ENCODE measurements at places on chromosomes 6 and 20. TPM values are rescaled to one million over a fixed set of nuclear protein-coding genes. Genes with fewer than 3 reads are reported as not detected.

The AHI1 gene
- 26.5 TPM for polyA plus RNA-seq

- peak; percentile 54 for DNase-seq
Observed at GRCh38 chr20:54133434-54134427, 40.1 kb downstream of the CYP24A1 start.

DNA sequence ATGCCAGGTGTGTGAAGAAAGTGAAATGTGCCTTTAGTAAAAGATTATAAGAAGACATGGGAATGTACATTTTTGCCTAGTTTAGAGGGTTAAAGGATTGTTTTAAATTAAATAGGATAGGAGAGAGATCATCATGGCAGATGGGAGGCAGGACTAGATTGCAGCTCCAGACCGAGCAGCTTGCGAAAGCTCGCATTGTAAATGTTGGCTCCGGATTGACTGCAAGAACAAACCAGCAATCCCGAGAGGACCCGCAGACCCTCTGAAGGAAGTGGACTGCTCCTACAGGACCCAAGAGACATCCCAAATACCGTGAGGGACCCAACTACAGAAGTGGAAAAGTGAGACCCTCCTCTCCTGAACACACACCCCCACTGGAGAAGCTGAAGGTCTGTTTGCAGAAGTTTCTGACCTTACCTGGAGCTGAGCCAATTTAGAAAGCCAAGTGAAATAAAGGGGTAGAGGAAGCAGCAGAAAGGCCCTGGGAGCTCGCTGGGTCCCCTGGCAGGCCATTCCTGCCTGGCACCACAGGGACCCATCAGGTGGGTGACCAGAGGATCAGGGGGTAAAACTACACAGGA, 30.0 kb upstream of the TPD52L1 start:
- no peak for DNase-seq

The RAD21L1 gene
- polyA plus RNA-seq: not detected

The PGBD1 gene
- polyA plus RNA-seq: 5.0 TPM

DNA sequence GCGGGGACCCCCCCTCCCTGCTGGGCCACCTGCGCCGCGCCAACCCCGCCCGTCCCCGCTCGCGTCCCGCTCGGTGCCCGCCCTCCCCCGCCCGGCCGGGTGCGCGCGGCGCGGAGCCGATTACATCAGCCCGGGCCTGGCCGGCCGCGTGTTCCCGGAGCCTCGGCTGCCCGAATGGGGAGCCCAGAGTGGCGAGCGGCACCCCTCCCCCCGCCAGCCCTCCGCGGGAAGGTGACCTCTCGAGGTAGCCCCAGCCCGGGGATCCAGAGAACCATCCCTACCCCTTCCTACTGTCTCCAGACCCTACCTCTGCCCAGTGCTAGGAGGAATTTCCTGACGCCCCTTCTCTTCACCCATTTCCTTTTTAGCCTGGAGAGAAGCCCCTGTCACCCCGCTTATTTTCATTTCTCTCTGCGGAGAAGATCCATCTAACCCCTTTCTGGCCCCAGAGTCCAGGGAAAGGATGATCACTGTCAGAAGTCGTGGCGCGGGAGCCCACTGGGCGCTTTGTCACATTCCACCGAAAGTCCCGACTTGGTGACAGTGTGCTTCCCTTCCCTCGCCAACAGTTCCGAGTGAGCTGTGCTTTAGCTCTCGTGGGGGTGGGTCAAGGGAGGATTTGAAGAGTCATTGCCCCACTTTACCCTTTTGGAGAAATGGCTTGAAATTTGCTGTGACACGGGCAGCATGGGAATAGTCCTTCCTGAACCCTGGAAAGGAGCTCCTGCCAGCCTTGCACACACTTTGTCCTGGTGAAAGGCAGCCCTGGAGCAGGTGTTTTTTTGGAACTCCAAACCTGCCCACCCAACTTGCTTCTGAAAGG, 2.1 kb downstream of the VEGFA start:
- DNase-seq: peak; percentile 61

DNA sequence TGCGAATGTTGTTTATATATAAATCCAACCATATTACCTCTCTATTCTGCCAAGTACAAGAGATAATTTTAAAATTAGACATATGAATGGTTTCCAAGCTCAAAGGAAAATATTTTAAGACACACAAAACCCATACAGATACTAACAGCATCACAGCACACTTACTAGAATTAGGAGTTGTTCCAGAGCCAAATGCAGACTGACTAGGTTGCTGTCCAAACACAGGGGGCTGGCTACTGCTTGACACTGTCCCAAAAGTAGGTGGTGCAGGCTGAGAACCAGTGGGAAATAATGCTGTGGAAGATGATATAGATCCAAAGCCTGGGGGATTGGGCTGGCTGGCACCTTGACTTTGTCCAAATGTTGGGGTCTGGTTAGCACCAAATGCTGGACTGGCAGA, 24.3 kb downstream of the FAM8A1 start:
- no peak for DNase-seq

The EFCAB8 gene
- polyA plus RNA-seq: 0.25 TPM

DNA sequence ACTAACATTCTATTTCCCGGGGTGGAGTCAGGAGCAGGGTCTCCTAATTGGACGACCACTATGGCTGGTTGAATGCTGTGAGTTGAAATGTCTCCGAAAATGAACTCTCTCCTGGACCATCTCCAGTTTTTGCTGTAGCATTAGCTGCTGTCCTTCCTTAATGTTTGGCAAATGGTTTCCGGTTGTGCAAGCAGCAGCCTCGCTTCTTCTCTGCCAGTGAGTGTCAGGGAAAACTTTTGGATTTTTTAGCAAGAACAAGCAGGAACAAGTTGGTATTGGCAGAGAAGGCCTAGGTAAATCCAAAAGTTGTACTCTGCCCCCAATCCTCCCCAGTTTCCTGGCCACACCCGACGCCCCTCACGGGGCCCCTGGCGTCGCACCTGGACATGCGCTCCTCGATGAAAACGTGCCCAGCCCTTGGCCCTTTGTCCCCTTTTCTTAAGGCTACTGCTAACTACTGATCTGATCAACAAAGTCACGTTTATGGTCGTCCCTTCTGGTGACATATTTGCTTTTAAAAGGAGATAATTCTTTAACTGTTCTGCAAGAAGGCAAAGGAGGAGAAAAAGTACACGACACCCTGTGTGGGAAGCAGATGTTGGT, 103.2 kb downstream of the ARMC2 start:
- peak; percentile 56 for DNase-seq

- peak; percentile 87 for DNase-seq
Observed at GRCh38 chr6:125913864-125914351, 42.7 kb upstream of the HINT3 start.

GRCh38 chr6:64100702-64101303, 465.2 kb downstream of the PHF3 start:
- DNase-seq: no peak

GRCh38 chr6:290111-290922, 2.0 kb upstream of the DUSP22 start:
- DNase-seq: no peak

GRCh38 chr20:45056473-45057173, 44.3 kb downstream of the KCNS1 start:
- DNase-seq: no peak

DNA sequence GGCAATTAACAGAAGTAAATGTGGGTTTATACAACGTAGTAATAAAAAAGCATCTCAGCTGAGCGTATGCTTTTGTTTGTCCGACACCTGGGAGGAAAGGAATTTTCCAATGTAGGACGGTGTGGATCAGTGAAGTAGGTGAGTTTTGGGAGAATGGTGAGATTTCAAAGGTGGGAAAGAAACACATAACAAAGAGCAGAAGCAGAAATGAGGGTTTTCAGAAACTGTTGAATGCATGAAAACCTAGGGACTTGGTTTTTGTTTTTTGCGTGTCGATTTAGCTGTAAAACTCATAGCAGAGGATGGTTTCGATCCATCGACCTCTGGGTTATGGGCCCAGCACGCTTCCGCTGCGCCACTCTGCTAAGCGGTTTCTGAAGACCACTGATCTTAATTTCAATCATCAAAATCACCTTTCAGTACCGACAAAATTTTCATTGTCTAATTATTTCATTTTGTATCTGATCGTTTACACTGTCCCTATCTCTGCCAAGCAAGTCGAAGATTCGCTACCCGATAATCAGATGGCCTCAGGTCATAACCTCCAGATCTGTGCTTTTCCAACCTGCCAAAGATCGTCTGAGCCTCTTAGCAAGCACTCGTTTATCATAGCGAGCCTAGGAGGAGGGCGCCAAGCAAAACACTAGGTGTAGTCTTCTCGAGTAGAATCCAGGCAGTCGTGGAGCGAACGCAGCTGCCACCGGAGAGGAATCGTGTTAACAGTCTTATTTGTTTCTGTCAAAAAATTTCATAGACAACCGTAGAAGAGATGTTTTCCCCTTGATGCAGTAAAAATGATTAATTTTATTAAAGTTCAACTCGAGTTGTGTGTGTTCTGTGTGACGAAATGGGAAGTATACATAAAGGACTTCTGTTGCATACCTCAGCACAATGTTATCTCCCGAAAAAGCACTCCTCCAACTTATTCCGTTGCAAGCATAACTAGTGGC, 20.9 kb upstream of the POM121L2 start:
- DNase-seq: peak; percentile 29

The IPCEF1 gene
- polyA plus RNA-seq: 2.2 TPM

DNA sequence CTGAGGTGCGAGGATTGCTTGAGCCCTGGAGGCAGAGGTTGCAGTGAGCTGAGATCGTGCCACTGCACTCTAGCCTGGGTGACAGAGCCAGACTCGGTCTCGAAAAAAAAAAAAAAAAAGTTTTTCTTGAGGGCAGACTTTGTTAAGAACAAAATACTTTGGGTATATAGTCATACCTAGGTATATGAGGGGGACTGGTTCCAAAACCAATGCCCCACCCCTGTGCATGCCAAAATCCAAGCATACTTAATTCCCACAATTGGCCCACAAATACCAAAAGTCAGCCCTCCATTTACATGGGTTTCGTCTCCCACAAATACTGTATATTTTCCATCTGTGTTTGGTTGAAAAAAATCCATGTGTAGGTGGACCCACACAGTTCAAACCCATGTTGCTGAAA, 119.9 kb downstream of the INSM1 start:
- no peak for DNase-seq

- no peak for DNase-seq
Observed at GRCh38 chr6:156508126-156508525, 269.1 kb upstream of the ARID1B start.

GRCh38 chr6:137157601-137158000, 15.8 kb downstream of the IL22RA2 start:
- no peak for DNase-seq

The SLC17A1 gene
- 0.09 TPM for polyA plus RNA-seq

- DNase-seq: no peak
Observed at GRCh38 chr6:150930841-150931240, 65.3 kb downstream of the MTHFD1L start.

- no peak for DNase-seq
Observed at GRCh38 chr6:21135484-21136013, 458.0 kb upstream of the SOX4 start.

The MPIG6B gene
- polyA plus RNA-seq: 0.88 TPM

DNA sequence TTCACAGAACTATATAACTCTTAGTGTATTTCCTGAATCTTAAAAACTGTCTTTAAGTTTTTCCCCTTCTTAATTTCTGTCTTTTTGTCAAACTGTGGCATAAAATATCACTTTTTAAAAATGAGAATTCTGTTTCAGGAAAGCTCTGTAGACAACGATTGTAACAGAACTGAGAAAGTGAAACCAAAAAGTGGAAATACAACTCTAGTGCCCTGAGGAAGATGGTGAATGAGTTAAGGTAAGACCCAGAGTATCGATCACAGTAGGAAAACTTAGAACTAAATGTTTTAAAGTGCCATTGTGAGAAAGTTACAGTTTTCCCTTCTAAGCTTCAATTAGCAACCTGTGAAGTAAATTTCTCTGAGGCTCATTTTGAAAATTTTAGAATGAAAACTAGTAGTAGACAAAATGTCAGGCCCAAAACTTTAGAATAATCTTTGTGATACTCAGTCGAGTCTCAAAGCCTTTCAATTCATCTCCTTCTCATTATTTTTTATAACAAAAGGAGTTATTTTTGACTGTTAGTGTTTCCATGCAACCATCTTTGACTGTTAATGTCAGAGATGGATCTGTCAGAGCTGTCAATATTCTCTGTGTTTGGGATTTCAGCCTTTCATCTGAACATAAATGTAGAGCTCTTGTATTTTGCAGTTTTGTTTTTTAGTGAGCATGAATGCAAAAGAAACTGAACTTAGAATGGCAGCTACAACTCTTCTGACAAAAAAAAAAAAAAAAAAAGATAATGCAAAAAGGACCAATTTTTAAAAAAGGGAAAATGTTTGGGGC, 19.0 kb upstream of the TRDN start:
- no peak for DNase-seq

DNA sequence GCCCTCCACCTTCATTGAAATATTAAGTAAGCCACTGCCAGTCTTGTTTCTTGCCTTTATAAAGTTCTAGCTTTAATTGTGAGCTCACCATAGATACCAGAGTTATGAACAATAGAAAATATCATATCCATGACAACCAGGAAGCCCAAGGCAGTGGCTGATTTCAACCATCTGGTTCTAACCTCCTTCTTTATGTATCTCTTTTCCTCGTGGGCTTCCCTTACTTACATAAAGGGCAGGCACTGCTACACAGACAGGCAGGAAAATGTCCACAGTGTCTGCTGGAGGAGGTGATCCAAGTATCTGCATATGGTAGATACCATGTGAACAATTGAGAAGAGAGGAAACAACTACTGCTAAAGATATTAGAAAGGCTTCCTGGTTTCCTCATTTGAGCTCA, 65.2 kb upstream of the PRND start:
- no peak for DNase-seq

The C6orf132 gene
- polyA plus RNA-seq: 44.3 TPM

Data from large intestine (tissue), 12 donors.